Upper lobe of left lung (tissue), 6 donors: ENCODE measurements at places on chromosomes 1 and 21. TPM values are rescaled to one million over a fixed set of nuclear protein-coding genes. Genes with fewer than 3 reads are reported as not detected.
A peak's percentile ranks its signal among the peaks of the same experiment; 100 is the strongest.

The ITLN2 gene
- 38.7 TPM for total RNA-seq

The RAB25 gene
- total RNA-seq = 87.3 TPM

The S100A13 gene
- 90.4 TPM for total RNA-seq

The CFAP126 gene
- total RNA-seq = not detected

The FAM163A gene
- total RNA-seq = 0.10 TPM

The TCHHL1 gene
- total RNA-seq = not detected

GRCh38 chr21:35046263-35046624 is 2.9 kb downstream of the RUNX1 start:
- H3K27ac ChIP-seq = peak overlapping the region; percentile 84
- no peak for DNase-seq
- peaks cover 23% of the 10 kb centered on the region for H3K4me1 ChIP-seq
- no peaks in the 10 kb centered on the region for H3K27me3 ChIP-seq

GRCh38 chr1:21639594-21640041 is 29.5 kb downstream of the RAP1GAP start:
- no peaks in the 10 kb centered on the region for H3K27me3 ChIP-seq
- H3K36me3 ChIP-seq = no peaks in the 10 kb centered on the region
- H3K4me3 ChIP-seq = no peak overlapping the region
- peak overlapping the region; percentile 34 for H3K27ac ChIP-seq

DNA sequence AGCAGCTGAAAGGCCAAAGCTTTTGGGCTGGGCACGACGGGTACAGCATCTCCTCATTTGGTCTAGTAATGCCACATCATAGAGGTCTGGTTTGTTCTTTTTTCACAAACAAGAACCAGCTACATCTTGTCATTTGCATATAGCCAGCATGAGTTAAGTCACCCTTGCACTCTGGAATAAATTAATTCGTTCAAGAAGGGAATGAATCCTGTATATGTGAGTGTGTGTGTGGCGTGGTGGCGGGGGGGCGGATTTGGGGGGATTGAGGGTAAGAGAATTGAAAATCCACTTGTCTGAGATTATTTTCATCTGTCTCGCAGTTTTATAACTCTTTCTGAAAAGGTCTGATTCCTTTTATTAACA is 380.0 kb upstream of the CAMK1G start:
- H3K36me3 ChIP-seq = no peaks in the 10 kb centered on the region
- no peak overlapping the region for H3K4me3 ChIP-seq
- H3K4me1 ChIP-seq = peaks cover 4% of the 10 kb centered on the region

DNA sequence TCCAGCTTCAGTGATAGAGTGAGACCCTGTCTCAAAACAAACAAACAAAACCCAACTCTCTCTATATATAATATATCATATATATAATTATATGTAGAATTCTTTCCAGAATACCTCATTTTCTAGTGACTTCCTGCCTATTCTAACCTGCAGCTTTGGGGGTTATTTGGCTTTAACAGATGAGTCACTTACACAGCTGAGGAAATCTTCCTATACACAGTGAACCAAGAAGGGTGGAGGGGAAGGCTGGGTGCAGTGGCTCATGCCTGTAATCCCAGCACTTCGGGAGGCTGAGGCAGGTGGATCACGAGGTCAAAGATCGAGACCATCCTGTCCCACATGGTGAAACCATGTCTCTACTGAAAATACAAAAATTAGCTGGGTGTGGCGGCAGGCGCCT is 9.2 kb downstream of the RAB29 start:
- no peak overlapping the region for H3K27ac ChIP-seq
- no peaks in the 10 kb centered on the region for H3K27me3 ChIP-seq
- no peaks in the 10 kb centered on the region for H3K36me3 ChIP-seq
- DNase-seq = no peak
- no peak overlapping the region for H3K4me3 ChIP-seq

- H3K27ac ChIP-seq = no peak overlapping the region
- H3K4me1 ChIP-seq = no peaks in the 10 kb centered on the region
- DNase-seq = no peak
- H3K27me3 ChIP-seq = no peaks in the 10 kb centered on the region
- no peak overlapping the region for H3K4me3 ChIP-seq
These were observed 151.1 kb upstream of the CAMK1G start for GRCh38 chr1:209432443-209432825.

- H3K27ac ChIP-seq = peak overlapping the region; percentile 80
- no peaks in the 10 kb centered on the region for H3K36me3 ChIP-seq
- H3K4me3 ChIP-seq = no peak overlapping the region
- H3K4me1 ChIP-seq = peaks cover 76% of the 10 kb centered on the region
- H3K27me3 ChIP-seq = no peaks in the 10 kb centered on the region
- peak; percentile 89 for DNase-seq
These were observed 7.8 kb upstream of the MEF2D start for GRCh38 chr1:156508205-156508954.

- no peak overlapping the region for H3K4me3 ChIP-seq
- no peak overlapping the region for H3K27ac ChIP-seq
- no peak for DNase-seq
These were observed 57.7 kb downstream of the DMAP1 start for GRCh38 chr1:44270686-44271628.

DNA sequence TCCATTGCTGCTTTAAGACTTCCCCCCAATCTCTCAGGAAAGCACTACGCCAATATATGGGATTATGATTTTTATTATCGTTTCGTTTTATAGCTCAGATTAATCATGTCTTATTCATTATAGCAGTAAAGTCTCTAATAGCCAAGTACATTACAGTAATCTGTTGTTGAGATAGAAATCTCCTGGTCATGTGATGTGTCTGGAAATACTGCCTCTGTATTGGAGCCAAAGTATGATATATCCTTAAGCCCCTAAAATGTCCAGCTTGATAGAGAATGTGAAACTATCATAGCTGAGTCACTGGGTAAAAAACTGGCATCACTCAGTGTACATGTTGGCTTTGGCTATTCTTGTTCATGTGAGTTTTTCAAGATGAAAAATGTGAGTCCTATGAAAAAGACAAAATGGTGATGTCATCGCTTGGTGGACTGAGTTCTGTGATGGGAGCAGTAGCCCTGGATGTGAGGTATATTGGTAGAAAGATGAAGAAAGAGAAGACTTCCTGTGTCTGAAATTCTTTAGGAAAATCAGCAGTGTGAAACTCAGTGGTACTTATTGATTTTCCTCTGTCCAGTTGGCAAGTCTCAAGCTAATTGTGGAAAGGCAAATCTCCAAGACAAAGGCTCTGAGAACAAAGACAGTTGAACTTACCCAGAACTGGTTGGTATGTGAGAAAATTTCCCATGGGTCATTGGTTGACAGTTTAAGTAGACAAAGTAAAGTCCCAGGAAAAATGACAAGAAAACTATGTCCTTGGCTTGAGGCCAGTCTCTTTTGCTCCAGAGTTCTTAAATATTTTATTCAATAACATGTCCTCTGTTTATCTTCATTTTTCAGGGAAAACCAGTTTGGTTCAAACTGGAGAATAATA is 76.2 kb downstream of the BRINP2 start:
- no peak for DNase-seq
- H3K27ac ChIP-seq = no peak overlapping the region
- H3K4me3 ChIP-seq = no peak overlapping the region
- no peaks in the 10 kb centered on the region for H3K27me3 ChIP-seq
- H3K36me3 ChIP-seq = no peaks in the 10 kb centered on the region
- H3K4me1 ChIP-seq = no peaks in the 10 kb centered on the region

DNA sequence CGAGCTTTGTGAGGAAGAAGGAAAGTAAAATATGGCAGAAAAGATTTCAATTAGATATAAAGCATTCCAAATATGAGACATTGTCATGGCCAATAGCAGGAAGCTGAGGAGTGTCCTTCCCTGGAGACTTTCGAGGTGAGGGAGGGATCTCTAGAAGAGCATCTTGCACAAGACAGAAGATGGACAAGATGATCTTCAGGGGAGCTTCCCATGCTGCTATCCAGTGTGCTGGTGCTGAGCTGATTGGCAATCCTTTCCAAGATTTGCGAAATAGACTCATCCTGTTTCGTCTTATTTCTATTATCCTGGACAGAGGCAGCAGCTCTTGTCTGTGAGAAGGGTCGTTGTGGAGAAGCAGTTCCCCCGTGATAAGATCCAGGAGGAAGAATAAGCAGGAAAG is 342.0 kb upstream of the CAMK1G start:
- no peak overlapping the region for H3K4me3 ChIP-seq
- DNase-seq = no peak
- no peaks in the 10 kb centered on the region for H3K27me3 ChIP-seq
- H3K36me3 ChIP-seq = no peaks in the 10 kb centered on the region

DNA sequence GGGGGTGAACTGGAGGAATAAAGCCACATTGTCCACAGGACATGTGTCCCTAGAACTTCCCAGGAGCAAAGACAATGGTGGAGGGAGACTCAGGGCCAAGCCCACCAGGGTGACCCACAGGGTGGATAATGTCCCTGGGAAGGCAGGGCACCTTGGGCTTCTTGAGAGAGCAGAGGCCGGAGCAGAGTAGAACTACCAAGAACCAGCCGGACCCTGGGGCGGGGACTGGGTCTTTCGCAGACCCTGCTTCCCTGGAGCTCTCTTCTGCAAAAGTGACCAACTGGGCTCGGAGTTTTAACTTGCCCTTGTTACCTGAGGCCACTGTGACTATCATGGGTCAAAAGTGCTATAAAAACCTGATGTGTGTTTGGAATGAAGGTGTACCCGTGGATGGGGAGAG is 875 bp upstream of the FAM3B start:
- no peak for DNase-seq
- peaks cover 6% of the 10 kb centered on the region for H3K27me3 ChIP-seq
- no peaks in the 10 kb centered on the region for H3K36me3 ChIP-seq
- no peak overlapping the region for H3K4me3 ChIP-seq
- H3K27ac ChIP-seq = no peak overlapping the region

DNA sequence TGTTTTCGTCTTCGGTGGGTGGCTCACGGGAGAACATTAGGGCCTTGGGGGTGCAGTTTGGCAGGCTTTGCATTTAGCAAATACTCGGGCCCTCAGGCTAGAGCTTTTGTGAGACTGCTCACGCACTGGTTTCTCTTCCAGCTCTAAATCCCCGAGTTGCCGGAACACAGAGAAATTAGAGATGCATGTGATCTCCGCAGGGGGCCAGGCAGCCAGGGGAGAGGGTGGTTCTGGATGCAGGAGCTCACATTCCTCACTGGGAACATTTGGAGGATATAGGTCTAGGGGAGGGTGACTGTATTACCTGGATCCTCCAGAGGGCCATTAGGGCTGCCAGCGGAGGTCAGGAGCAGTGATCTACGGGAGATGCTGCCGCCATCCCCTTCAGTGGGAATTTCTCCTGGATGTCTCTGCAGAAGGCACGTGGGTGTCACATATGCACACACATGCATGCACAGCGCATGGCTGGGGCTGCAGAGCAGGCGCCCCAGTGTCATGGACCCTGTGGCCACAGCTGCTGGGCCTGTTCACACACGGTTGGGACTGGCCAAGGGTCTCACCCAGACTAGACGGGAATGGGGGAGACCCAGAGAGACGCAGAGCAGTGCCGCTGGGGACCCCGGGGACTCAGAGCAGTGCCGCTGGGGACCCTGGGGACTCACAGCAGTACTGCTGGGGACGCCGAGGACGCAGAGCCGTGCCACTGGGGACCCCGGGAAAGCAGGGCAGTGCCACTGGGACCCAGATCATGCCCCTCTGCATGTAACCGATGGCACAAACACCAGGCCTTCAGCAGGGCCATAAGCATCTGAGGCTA is 258.7 kb downstream of the CAMTA1 start:
- no peaks in the 10 kb centered on the region for H3K27me3 ChIP-seq
- no peaks in the 10 kb centered on the region for H3K36me3 ChIP-seq
- no peak overlapping the region for H3K27ac ChIP-seq
- DNase-seq = peak; percentile 66

- H3K4me3 ChIP-seq = no peak overlapping the region
- H3K4me1 ChIP-seq = peaks cover 7% of the 10 kb centered on the region
- no peak for DNase-seq
- no peaks in the 10 kb centered on the region for H3K36me3 ChIP-seq
- no peak overlapping the region for H3K27ac ChIP-seq
These were observed 74.6 kb downstream of the DISP1 start for GRCh38 chr1:222889440-222889839.
